ENCODE measurements at places on chromosomes 12 and 14. TPM values are rescaled to one million over a fixed set of nuclear protein-coding genes. Genes with fewer than 3 reads are reported as not detected.
A peak's percentile ranks its signal among the peaks of the same experiment; 100 is the strongest.

Gene KCNA1
- total RNA-seq, result 0.71 TPM

DNA sequence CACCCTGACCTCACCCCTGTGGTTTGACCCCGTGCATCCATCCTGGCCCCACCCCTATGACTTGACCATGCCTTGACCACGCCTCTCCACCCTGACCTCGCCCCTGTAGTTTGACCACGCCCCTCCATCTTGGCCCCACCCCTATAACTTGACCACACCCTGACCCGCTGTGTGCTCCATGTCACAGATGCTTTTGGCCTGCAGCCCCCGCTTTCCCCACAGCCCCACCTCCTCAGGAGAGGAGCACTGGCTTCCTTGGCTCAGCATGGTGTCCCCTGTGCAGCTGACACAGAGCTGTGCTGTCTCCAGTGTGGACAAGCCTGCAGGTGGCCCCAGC lies 269.9 kb upstream of the SFSWAP start:
- no peak for DNase-seq

Gene TGM1
- 1.5 TPM for total RNA-seq

Gene APOLD1
- 5.2 TPM for total RNA-seq

Gene GARIN6
- not detected for total RNA-seq

Gene ATP2B1
- 35.8 TPM for total RNA-seq

GRCh38 chr12:40168001-40168400 lies 56.8 kb upstream of the LRRK2 start:
- no peak for DNase-seq

- no peak for DNase-seq
These were observed 42.8 kb downstream of the NOC4L start for GRCh38 chr12:132186857-132187620.

- DNase-seq, result no peak
These were observed 23.6 kb upstream of the NPFF start for GRCh38 chr12:53530920-53531319.

Gene SDR9C7
- total RNA-seq, result 0.33 TPM

GRCh38 chr14:50056435-50056834 lies 59.9 kb downstream of the VCPKMT start:
- no peak for DNase-seq

DNA sequence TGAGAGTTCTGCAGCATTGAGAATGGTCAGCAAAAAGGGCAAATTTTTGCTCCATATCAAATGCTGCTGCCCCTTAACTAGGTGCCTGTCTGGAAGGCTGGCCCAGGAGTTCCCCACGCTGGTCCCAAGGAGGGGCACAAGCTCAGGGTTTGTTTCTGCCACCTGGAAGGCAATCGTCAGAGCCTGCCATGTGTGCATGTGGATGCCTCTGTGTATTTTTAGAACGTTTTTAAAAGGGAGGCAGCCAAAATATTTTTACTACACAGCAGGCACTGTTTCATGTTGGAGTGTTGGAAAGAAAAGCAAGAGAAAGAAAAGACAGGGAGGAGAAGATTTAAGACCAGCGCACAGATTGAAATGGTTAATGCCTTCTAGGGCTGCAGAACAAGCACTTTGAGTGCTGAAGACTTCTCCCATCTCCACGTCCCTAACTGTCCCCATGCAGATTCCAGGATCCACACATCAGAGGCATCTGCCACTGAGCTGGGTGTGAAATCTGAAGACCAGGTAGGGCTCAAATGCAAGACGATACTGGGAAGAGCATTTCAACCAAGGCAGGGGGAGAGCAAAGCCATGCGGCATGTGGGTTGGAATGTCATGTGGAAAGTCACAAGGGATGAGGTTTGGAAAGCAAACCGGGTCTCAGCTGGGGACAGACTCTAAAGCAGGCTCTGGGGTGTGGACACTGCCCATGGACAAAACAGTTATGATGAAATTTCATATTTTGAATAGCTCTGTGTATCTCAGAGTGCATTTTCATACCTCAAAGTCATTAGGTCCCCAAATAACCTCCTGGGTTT lies 557.2 kb downstream of the BCL11B start:
- DNase-seq, result peak; percentile 57

Measured in thymus (tissue), 14 donors.